ENCODE measurements at places on chromosomes 2 and 18. TPM values are rescaled to one million over a fixed set of nuclear protein-coding genes. Genes with fewer than 3 reads are reported as not detected.

Gene FAM161A
- total RNA-seq: 1.7 TPM

Gene MRO
- not detected for total RNA-seq

Gene CFAP53
- total RNA-seq: under 0.01 TPM

Gene DCDC2C
- not detected for total RNA-seq

Gene CAPN13
- total RNA-seq: not detected

Gene CRYGD
- not detected for total RNA-seq

Gene OSBPL6
- total RNA-seq: 6.0 TPM

Gene SCN1A
- not detected for total RNA-seq

Gene POTEC
- total RNA-seq: not detected

Gene TEX44
- not detected for total RNA-seq

Gene ANKRD36C
- 13.7 TPM for total RNA-seq

Gene SNORC
- 1.3 TPM for total RNA-seq

Gene PRKAG3
- not detected for total RNA-seq

Gene CFAP65
- total RNA-seq: under 0.01 TPM

Gene LRRTM1
- total RNA-seq: not detected

Gene CIDEA
- total RNA-seq: 4.3 TPM

Gene ASPRV1
- total RNA-seq: under 0.01 TPM

Gene MAP3K19
- not detected for total RNA-seq

Gene BOK
- 48.2 TPM for total RNA-seq

Gene LOXHD1
- not detected for total RNA-seq

Gene MYO5B
- 62.7 TPM for total RNA-seq

Gene HOXD10
- not detected for total RNA-seq

Gene RAX
- not detected for total RNA-seq

Gene COL4A3
- total RNA-seq: under 0.01 TPM

Gene KIF1A
- not detected for total RNA-seq

Gene MEP1B
- not detected for total RNA-seq

Gene THUMPD2
- total RNA-seq: 10.4 TPM

Gene DTNA
- 2.1 TPM for total RNA-seq

Gene PPP1R1C
- 1.4 TPM for total RNA-seq

Gene CYP27C1
- 0.43 TPM for total RNA-seq

Gene HOXD8
- total RNA-seq: 1.7 TPM

Gene ASB1
- total RNA-seq: 25.2 TPM

Gene LIMS4
- total RNA-seq: not detected

Gene PER2
- total RNA-seq: 1.7 TPM

Gene SERPINB12
- 0.48 TPM for total RNA-seq

Gene PRSS56
- total RNA-seq: not detected

Gene SNRNP27
- 27.9 TPM for total RNA-seq
